ENCODE measurements at places on chromosomes 1 and 21. TPM values are rescaled to one million over a fixed set of nuclear protein-coding genes. Genes with fewer than 3 reads are reported as not detected.

- no peak for DNase-seq
Observed at GRCh38 chr21:44713130-44713529, 1.8 kb upstream of the TSPEAR start.

DNA sequence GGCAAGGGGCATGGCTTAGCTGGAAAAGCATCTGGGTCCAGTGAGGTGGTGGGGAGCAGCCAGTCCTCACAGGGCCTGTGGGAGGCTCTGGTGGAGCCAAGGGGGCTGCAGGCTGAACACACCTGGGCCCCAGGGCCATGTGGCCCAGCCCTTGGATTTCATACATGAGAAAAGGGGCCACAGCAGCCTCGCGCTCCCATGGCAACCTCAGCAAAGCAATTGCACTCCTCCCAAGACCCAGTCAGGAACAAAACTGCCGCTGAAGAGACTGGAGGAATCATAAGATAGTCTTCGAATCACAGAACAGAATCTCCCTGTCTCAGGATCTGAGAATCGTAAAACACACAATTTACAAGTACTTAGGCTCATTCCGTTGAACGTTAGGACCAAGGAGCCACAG is 24.6 kb downstream of the LRP8 start:
- no peak for DNase-seq

DNA sequence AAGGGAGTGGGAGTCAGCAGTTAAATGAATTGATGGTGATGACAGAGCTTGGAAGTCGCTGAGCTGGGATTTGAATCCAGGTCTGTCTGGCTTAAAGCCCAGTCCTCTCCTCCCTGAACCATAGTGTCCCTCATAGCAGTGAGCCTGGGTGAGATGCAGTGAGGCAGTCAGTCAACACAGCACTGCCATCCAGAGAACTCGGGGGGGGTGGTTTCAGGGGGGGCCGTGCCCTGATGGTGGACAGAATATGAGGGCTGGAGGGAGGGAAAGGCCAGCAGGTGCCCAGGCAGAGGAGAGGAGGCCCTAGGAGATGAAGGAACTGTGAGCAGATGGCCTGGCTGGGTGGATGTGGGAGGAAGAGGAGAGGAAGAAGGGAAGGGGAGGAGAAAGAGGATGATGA is 405.6 kb downstream of the PTPRU start:
- DNase-seq = no peak

DNA sequence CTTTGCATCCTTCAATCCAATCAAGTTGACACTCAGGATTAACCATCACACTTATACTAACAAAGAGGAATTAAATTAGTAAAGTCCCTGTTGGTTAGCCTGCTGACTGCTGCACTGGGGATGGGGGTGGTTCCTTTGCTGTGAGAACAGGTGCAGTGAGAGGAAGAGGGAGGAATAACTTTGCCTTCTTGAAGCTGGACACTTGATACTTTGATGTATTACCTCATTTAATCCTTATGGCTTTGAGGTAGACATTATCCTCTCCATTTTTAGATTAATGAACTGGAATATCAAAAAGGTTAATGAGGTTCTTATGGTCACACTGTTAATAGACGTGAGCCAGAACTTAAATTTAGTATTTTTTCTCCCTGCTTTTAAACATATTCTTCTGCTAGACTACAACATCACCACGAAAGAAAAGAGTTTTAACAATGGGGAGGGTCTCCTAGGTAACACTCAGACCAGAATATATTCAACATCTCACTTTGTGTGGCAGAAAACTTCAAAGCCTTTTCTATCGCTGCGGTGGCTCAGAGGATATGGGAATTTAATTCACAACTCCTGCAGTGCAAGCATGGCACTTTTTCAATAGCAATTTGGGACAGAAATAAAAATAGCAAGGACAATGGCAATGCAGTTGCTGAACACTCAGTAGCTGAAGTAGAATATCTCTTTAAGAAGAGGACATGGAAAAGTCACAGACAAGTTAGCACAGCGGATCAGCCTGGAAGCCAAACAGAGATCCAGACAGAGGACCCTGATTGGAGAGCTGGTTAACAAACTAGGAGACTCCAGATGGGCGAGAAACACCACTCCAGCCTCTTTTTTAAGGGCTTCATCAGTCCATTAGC is 68.8 kb upstream of the DNAH14 start:
- DNase-seq = no peak

GRCh38 chr1:62117018-62117750 is 77.5 kb upstream of the L1TD1 start:
- DNase-seq = no peak

GRCh38 chr1:179823693-179824092 is 53.9 kb downstream of the TOR1AIP2 start:
- no peak for DNase-seq

GRCh38 chr1:113053344-113054126 is 19.5 kb upstream of the LRIG2 start:
- no peak for DNase-seq

GRCh38 chr1:179953974-179954492 is 577 bp upstream of the CEP350 start:
- peak; percentile 30 for DNase-seq

DNA sequence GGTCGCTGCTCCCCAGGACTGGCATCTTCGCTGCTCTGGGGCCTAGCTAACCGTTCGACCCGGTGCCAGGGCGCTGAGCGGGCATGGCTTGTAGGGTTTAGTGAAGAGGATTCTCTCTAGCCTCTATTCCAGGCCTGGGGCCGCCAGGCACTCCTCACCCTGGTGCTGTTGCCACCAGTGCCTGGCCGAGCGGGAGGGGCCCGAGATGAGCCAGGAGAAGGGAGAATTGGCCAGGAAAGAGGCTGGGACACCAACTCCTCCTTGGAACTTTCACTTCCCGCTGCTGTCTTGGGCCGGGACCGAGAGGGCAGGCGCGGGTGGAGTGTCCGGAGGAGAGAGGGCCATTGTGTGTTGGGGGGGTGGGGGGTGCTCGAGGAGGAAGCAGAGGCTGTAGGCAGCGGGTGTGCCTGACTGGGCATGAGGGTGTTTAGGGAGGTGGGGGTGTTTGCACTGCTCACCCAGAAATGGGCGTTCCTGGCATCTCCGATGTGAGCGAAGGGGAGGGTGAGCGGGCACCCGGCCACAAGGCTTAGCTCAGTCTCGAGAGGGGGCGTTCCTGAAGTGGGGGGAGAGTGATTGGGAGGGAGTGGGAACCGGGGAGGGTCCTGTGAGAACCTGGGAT is 772 bp downstream of the ADAM15 start:
- peak; percentile 81 for DNase-seq

Gene C8B
- total RNA-seq = not detected
